SJSA1 (cell line): ENCODE measurements at places on chromosomes 4 and X. TPM values are rescaled to one million over a fixed set of nuclear protein-coding genes. Genes with fewer than 3 reads are reported as not detected.

The F11 gene
- total RNA-seq: not detected in 2 replicates

DNA sequence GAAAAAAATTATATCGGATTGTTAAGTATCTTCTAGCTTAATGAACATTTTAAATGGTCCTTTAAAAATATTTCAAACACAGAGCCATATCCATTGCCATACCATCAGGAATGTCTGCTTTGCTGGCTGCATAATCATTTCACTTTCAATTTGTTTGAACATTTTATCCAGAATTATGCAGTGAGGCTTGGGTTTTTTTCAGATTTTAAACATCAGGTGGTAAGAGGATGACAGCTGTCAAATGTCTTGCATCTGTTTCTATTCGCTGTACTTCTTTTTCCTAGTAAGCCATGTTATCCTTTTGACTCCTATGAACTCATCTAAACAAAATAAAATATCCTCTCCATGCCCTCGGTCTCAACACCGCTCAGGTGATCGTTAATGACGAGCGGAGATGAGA, 802 bp downstream of the RFC1 start:
- 0 out of 2 replicates have a peak, but pooled peaks cover 4% of the 10 kb centered on the region for H3K4me1 ChIP-seq
- H3K27me3 ChIP-seq: no peaks in the 10 kb centered on the region
- H3K4me3 ChIP-seq: peak overlapping the region; percentile 75
- H3K27ac ChIP-seq: peak overlapping the region; percentile 81
- H3K36me3 ChIP-seq: peaks cover 4% of the 10 kb centered on the region; the same call in 1 of the 2 replicates

- H3K27ac ChIP-seq: no peak overlapping the region
- DNase-seq: no peak
- no peaks in the 10 kb centered on the region for H3K36me3 ChIP-seq
- peaks cover 5% of the 10 kb centered on the region for H3K4me1 ChIP-seq
- H3K27me3 ChIP-seq: no peaks in the 10 kb centered on the region
- no peak overlapping the region for H3K4me3 ChIP-seq
Measured at GRCh38 chr4:140862177-140862442, 105.9 kb upstream of the TBC1D9 start.

The XAGE1A gene
- not detected in 2 replicates for total RNA-seq

The BEND2 gene
- not detected in 2 replicates for total RNA-seq

DNA sequence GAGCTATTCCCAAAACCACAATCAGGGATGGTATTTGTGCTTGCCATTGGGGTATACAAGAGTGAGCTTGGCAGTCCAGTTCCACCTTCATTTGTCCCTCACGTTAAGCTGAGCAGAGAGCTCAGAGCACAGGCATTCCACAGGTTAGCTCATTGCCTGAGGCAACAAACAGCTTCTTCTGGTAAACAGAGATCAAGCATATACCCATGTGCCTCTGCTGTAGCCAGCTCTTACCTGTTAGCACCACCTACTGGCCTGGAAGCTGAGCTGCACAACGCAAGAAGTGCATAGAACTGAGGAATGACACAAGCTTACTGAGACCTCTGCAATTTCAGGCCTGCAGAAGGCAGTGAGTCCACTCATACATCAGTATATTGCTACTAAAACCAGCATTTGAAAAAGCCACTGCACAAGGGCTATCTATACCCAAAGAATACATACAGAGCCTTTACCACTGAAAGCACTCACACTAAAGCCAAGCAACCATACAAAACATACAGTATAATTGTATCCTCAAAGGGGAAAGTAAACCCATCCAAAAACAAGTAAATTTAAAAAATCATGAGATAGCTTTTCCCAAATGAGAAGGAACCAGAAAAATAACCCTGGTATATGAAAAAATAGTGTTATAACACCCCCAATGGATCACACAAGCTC, 258.3 kb upstream of the GABRA2 start:
- no peak overlapping the region for H3K4me3 ChIP-seq
- H3K27me3 ChIP-seq: no peaks in the 10 kb centered on the region
- DNase-seq: no peak
- no peaks in the 10 kb centered on the region for H3K4me1 ChIP-seq
- H3K36me3 ChIP-seq: no peaks in the 10 kb centered on the region

DNA sequence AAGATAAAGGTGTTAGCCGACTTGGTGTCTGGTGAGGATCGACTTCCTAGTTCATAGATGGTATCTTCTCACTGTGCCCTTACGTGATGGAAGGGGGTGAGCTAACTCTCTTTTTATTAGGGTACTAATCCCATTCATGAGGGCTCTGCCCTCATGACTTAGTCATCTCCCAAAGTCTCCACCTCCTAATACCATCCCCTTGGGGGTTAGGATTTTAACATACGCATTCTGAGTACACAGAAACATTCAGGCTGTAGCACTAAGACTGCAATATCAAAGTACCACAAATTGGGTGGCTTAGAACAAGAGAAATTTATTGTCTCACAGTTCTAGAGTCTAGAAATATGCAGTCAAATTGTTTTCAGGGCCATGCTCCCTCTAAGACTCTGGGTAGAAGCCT, 58.0 kb upstream of the IL13RA1 start:
- no peaks in the 10 kb centered on the region for H3K4me1 ChIP-seq
- no peak overlapping the region for H3K4me3 ChIP-seq
- DNase-seq: no peak
- H3K27ac ChIP-seq: no peak overlapping the region
- H3K36me3 ChIP-seq: no peaks in the 10 kb centered on the region

DNA sequence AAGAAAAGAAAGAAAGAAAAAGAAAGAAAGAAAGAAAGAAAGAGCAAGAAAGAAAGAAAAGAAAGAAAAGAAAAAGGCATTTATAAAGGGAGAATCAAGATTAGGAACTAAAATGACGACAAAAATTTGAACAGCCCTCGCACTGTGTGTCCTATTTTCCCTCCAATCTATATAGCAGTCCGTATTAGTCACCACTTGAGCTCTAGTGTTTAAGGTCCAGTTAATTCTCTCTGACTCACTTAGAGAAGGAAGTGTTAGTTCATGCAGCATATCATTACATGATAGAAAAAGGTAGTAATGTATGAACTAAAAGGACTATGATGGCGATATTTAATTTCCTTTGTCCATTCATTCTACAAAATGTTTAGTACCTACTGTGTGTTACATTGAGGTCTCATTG, 122.7 kb downstream of the CBLL2 start:
- H3K27me3 ChIP-seq: no peaks in the 10 kb centered on the region
- H3K4me3 ChIP-seq: no peak overlapping the region
- no peak overlapping the region for H3K27ac ChIP-seq
- DNase-seq: no peak

- no peak overlapping the region for H3K27ac ChIP-seq
- H3K4me1 ChIP-seq: no peaks in the 10 kb centered on the region
- H3K4me3 ChIP-seq: no peak overlapping the region
- H3K36me3 ChIP-seq: no peaks in the 10 kb centered on the region
- no peaks in the 10 kb centered on the region for H3K27me3 ChIP-seq
Measured at GRCh38 chrX:23511793-23512192, 155.5 kb upstream of the PRDX4 start.

- peaks cover 15% of the 10 kb centered on the region for H3K27me3 ChIP-seq
- H3K4me1 ChIP-seq: peaks cover 10% of the 10 kb centered on the region
- H3K36me3 ChIP-seq: no peaks in the 10 kb centered on the region
- DNase-seq: no peak
Measured at GRCh38 chr4:185470501-185471195, 885 bp downstream of the CCDC110 start.

- H3K4me3 ChIP-seq: no peak overlapping the region
- no peaks in the 10 kb centered on the region for H3K27me3 ChIP-seq
- peak; percentile 57 for DNase-seq
- H3K4me1 ChIP-seq: peaks cover 7% of the 10 kb centered on the region
- H3K36me3 ChIP-seq: no peaks in the 10 kb centered on the region
- no peak overlapping the region for H3K27ac ChIP-seq
Measured at GRCh38 chr4:23163647-23164436, 471.1 kb downstream of the GBA3 start.

GRCh38 chr4:164931551-164932324, 45.7 kb downstream of the TRIM61 start:
- no peak overlapping the region for H3K4me3 ChIP-seq
- H3K36me3 ChIP-seq: no peaks in the 10 kb centered on the region
- peak; percentile 91 for DNase-seq
- no peaks in the 10 kb centered on the region for H3K27me3 ChIP-seq

The COX7B2 gene
- total RNA-seq: not detected in 2 replicates

GRCh38 chr4:99536848-99537247, 26.0 kb downstream of the C4orf17 start:
- no peaks in the 10 kb centered on the region for H3K4me1 ChIP-seq
- H3K36me3 ChIP-seq: no peaks in the 10 kb centered on the region
- no peaks in the 10 kb centered on the region for H3K27me3 ChIP-seq
- no peak for DNase-seq
- no peak overlapping the region for H3K27ac ChIP-seq
- no peak overlapping the region for H3K4me3 ChIP-seq

- H3K27ac ChIP-seq: no peak overlapping the region
- DNase-seq: no peak
- no peak overlapping the region for H3K4me3 ChIP-seq
- H3K36me3 ChIP-seq: no peaks in the 10 kb centered on the region
- no peaks in the 10 kb centered on the region for H3K27me3 ChIP-seq
Measured at GRCh38 chr4:9870165-9870790, 88.8 kb downstream of the DRD5 start.

- H3K4me3 ChIP-seq: no peak overlapping the region
- no peaks in the 10 kb centered on the region for H3K27me3 ChIP-seq
- no peaks in the 10 kb centered on the region for H3K4me1 ChIP-seq
Measured at GRCh38 chr4:83810428-83810827, 274.5 kb downstream of the GPAT3 start.

DNA sequence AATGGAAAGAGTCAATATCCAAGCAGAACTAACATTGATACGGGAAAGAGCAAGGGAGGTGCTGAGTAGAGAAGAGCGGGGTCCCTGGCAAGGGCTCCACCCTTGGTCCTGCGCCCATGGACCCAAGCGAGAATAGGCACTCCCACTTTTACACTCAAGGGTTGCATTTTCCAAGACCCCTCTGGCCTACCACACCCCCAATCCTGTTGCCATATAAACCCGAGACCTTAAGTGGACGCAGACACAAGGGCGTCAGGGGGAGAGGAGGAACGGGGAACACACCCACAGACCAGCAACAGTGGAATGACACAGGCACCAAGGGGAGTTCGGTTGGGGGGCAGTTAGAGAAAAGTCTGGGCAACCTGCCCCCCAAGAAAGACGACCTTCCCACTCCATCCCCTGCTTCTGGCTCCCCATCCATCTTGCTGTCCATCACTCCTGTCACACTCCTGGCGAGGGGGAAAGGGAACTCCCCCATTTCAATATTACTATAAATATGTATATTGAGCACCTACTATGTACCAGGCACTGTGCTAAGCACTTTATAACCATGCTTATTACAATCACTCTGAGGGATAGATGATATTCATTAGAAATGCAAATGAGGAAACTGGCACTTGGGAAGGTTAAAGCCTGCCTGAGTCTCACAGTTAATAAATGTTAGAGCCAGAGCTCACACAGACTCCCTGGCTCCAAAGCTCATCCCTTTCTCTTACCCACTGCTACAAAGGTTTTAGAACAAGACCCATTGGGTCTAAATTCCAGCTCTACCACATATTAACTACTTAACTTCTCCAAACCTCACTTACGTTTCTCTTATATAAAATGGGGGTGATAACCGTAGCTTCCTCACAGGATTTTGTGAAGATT, 51.7 kb downstream of the SCD5 start:
- no peak for DNase-seq
- no peak overlapping the region for H3K4me3 ChIP-seq
- H3K27ac ChIP-seq: no peak overlapping the region
- H3K27me3 ChIP-seq: no peaks in the 10 kb centered on the region

DNA sequence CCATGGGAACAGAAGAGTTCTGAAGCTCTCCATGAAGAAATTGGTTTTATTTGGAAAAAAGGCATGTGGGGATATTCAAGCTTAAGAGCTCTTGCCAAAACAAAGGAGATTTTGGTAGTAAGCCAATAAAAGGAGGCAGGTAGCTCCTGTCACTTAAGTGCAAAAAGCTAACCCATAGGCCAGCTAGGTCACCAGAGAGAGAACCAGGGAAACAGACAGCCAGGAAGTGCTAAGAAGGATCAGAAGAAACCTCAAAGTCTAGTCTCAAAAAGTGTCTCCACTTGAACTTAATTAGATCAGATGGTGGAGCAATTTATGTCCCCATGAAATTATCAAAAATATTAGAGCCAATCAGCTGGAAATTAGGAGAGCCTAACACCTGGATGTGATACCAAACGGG, 49.2 kb downstream of the CD40LG start:
- no peaks in the 10 kb centered on the region for H3K4me1 ChIP-seq
- H3K4me3 ChIP-seq: no peak overlapping the region
- no peak overlapping the region for H3K27ac ChIP-seq
- no peaks in the 10 kb centered on the region for H3K27me3 ChIP-seq

The DCAF4L1 gene
- total RNA-seq: not detected in 2 replicates
